ENCODE measurements at places on chromosomes 12 and 14.

GRCh38 chr12:91667694-91668093 is 478.0 kb downstream of the BTG1 start:
- DNase-seq, result no peak

DNA sequence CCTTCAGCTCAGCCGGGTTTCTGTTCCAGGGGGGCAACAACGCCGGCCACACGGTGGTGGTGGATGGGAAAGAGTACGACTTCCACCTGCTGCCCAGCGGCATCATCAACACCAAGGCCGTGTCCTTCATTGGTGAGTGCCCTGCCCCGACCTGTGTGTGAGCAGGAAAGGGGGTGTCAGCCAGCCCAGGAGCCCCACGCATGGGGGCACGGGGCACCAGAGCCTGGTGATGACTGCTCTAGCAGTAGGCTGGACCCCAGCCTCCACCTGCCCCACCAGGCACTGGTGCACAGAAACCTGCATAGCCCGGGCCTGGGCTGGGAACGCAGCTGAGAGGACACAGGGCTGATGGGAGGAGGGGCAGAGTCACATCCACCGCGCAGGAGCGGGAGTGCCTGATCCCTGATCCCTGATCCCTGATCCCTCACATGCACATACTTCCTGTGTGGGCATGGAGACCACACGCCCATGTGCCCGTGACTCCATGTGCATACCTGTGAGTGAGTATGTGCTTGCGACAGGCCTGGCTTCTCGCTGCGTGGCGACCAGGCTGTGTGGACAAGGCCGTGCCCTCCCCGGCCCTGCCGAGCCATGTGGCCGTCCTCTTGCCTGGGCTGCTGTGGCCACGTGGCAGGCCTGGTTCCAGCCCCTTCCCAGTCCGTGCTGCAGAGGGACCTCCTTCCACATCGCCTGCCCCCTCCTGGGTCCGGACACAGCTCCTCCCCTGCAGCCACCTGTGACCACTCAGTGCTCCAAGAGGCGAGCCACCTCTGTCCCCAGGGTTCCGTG is 11.2 kb downstream of the ADSS1 start:
- DNase-seq, result no peak

DNA sequence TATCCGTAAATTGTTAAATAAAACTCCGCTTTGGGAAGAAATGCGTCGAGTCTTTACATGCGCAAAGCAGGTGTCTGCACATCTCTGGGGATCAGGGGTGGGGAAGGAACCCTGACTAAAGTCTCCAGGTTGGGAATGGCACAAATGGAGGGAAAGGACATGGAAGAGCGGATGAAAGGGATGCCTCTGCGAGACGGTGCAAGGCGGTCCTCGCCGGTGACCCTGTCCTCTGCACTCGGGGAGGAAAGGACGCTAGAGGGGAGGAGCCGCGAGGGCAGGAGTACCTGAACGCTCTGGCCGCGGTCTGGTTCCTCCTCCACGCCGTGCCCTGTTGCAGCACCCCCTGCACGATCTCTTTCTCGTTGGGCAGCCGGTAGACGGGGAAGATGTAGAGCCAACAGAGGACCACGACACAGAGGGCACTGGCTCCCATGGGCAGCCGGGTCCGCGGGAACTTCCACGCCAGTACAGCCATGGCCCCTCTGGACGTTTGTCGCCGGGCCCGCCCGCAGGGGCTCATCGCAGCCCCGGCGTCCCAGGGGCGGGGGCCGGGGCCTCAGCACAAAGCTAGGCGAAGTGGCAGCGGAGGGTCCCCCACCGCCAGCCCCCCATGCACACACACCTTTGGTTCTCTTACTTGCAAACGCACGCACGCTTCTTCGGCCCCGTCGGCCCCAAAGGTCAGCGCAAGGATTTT is 646 bp downstream of the ST8SIA1 start:
- DNase-seq, result no peak

DNA sequence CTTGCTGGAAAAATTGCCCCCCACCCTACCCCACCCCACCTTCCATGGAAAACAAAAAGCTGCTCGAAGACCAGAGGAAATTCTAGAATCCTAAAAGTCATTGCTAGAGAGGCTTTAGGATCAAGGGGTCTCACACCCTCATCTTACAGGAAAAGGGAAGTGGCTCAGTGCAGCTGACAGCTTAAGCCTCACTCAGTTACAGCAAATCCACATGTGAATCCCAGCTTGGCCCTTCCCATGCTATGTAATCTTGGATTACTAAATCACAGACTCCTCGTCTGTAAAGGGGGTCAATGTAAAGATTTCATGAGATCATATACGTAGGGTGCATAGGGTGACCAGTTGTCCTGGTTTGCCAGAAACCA is 25.9 kb downstream of the CMKLR1 start:
- DNase-seq, result no peak

DNA sequence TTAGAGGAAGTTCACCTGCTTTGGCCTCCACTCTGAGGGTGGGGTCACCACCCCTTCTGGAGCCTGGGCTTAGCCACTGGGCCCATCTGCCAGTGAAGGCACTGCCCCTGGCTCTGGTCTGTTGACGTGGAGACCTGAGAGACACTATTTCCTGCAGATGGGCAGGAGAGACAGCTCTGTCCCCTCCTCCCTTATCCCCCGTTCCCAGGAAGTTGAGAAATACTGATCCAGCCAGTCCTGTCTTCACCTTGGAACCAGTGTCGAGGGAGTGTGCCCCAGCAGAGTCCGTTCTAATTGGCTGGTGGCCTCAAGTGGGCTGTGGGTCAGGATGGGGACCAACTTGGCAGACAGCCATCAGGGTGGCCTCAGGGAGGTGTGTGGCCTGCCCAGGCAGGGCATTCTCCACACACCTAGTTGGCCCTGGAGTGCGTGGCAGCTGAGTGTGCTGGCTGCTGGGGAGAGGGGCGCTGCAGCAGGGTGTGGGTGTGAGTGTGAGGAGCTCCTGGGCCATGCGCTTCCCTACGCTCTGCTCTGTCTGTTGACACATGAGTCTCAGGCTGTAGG is 25.4 kb downstream of the CLSTN3 start:
- no peak for DNase-seq

GRCh38 chr12:13209436-13210235 is 13.1 kb downstream of the EMP1 start:
- no peak for DNase-seq

DNA sequence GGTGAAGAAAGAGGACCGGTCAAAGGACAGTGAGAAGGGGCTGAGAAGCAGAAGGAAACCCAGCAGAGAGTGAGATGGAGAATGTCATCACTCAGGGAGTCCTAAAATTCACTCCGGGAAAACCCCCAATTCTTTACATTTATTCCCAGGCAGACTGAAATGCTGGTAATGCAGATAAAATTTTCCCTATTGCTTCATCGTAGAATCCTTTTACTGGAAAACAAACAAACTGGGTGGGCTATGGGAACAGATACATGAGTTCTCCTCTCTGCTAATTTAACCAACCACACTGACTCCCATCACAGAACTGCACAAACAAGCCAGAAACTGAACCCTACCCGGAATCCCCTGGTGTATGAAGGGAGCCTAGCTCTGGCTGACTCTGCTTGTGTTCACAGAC is 20.9 kb downstream of the HEBP1 start:
- no peak for DNase-seq

DNA sequence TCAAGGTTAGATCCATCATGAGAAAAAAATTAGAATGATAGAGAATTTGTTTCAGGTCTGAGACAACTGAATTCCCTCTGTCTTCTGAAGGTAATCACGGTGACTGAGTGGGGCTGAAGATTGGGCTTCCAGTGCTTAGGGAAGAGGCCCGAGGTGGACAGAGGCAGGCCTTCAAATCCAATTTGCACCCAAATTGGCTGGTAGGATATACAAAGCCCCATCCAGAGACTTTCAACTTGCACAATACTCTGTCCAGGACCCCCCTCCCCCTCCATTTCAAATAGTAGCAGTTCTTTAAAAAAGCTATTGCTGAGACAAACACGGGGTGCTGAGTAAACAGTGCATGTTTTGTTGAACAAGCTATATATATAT is 3.6 kb upstream of the FOXG1 start:
- DNase-seq, result no peak

DNA sequence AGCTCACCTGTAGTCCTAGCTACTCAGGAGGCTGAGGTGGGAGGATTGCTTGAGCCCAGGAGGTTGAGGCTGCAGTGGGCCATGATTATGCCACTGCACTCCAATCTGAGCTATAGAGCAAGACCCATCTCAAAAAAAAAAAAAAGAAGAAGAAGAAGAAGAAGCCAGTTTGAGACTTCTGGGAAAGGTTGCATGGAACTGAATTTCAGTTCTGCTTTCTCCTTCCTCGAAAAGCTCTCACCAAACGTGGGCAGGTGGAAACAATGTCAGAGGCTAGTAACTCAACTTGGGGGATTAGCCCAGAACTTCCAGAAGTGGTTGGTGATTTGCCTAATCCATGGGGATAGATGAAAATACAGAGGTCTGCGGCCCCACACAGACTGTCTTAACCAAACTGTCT is 18.7 kb downstream of the FLVCR2 start:
- DNase-seq, result no peak

GRCh38 chr12:57744194-57744776 is 554 bp upstream of the TSPAN31 start:
- peak; percentile 70 for DNase-seq

- DNase-seq, result peak; percentile 83
Observed at GRCh38 chr12:117836999-117837736, 131.6 kb downstream of the KSR2 start.

DNA sequence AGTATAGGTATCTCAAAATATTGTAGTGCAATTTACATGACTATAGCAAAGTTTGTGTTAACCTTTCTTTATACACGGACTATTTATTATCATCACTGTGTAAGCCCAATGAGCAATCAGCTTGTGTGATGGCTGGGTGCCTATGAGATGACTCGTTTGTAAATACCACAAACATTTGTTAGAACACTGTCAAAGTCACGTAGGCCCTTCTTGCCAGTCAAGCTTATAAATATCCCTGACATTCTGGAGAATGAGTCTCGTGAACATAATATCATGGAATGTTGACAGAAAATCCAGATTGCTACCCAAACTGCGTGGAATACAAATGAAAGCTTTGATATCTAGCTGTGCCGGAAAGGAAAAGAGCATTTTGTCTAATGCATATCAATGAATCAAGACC is 648.3 kb upstream of the MDGA2 start:
- DNase-seq, result no peak
